ENCODE measurements at places on chromosomes 6 and 20.

GRCh38 chr6:39440039-39440426 lies 117.5 kb upstream of the KCNK16 start:
- DNase-seq = no peak

- DNase-seq = peak; percentile 18
These were observed 28.8 kb upstream of the IL17A start for GRCh38 chr6:52157301-52157941.

- DNase-seq = no peak
These were observed 54.7 kb upstream of the SAYSD1 start for GRCh38 chr6:39169448-39170344.

DNA sequence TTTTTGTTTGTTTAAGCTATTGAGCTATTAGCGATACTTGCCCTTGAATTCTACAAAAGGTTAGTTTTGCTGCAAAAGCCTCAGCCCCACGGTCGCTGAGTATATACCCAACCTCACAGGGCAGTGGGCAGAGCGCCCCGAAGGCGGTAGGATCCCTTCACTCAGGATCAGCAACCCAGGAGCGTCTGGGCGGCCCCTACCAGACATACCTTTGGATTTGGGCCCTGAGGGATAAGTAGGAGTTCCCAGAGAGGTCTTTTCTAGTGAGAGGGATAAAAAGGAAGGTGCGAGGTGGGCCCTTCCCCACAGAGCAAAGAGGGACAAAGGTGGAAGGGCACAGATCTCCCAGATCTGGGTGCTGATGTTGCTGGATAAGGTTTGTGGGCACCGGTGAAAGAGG lies 6.1 kb downstream of the SASH1 start:
- DNase-seq = no peak

- DNase-seq = no peak
These were observed 33.3 kb downstream of the EPB41L2 start for GRCh38 chr6:131029626-131030297.

- DNase-seq = no peak
These were observed 151.0 kb downstream of the ADAT2 start for GRCh38 chr6:143299253-143300166.

DNA sequence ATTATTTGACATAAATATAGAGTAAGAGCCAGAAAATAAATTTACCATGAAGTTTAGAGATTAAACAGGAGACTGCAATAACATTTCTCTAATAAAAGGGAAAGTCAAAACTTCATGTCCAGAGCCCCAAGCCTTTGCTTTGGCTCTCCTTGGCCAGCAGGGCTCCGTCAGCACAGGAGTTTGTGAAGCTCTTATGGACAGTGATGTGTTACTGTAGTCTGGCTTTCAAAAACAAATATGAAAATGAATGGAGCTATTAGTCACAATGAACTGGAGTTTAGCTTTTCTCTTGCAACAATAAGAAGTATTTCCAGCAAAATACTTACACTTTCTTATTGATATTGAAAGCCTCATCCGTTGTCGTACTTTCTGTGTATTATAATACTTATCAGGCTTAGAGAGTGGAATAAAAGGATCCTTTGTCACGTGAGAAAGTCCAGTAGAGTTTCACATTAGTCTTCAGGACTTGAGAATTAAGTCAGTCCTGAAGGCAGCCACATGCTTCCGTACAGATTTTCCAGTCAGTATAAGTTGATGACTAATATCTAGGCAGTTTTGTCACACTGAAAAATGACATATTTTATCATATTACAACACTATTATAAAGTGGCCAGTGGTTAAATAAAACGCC lies 117.0 kb upstream of the PRL start:
- no peak for DNase-seq

GRCh38 chr6:17485181-17485580 lies 91.8 kb downstream of the CAP2 start:
- no peak for DNase-seq

- DNase-seq = no peak
These were observed 11.2 kb downstream of the SLC22A2 start for GRCh38 chr6:160247457-160247883.
